ENCODE measurements at places on chromosomes 2 and 18.

- DNase-seq = no peak
Measured at GRCh38 chr2:165144315-165144714, 59.5 kb downstream of the SCN3A start.

GRCh38 chr2:53969285-53969967 lies 1.4 kb downstream of the PSME4 start:
- no peak for DNase-seq

- no peak for DNase-seq
Measured at GRCh38 chr2:135121016-135121657, 69.0 kb downstream of the RAB3GAP1 start.

GRCh38 chr2:20194097-20195015 lies 30.6 kb downstream of the SDC1 start:
- DNase-seq = no peak

- no peak for DNase-seq
Measured at GRCh38 chr18:26803643-26804042, 61.9 kb downstream of the AQP4 start.

DNA sequence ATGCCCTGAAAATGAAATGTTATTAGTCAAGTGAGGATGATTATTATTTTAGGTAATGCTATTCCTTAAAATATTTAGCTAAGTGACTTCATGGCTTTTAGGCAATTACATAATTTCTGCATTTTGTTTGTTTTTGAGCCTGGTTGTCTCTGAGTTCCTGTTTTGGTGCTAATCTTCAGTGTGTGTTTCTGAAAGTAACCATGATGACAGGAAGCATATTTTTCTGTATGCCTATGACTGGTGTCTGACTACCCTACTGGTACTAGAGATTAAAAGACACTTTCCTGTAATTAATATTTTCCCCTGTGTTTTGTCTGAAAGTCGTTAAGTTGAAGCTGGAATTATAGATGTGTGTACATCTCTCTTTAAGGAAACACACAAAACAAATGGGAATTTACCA lies 295.0 kb upstream of the SPRED2 start:
- DNase-seq = no peak

- no peak for DNase-seq
Measured at GRCh38 chr2:121722479-121722878, 14.2 kb downstream of the NIFK start.

DNA sequence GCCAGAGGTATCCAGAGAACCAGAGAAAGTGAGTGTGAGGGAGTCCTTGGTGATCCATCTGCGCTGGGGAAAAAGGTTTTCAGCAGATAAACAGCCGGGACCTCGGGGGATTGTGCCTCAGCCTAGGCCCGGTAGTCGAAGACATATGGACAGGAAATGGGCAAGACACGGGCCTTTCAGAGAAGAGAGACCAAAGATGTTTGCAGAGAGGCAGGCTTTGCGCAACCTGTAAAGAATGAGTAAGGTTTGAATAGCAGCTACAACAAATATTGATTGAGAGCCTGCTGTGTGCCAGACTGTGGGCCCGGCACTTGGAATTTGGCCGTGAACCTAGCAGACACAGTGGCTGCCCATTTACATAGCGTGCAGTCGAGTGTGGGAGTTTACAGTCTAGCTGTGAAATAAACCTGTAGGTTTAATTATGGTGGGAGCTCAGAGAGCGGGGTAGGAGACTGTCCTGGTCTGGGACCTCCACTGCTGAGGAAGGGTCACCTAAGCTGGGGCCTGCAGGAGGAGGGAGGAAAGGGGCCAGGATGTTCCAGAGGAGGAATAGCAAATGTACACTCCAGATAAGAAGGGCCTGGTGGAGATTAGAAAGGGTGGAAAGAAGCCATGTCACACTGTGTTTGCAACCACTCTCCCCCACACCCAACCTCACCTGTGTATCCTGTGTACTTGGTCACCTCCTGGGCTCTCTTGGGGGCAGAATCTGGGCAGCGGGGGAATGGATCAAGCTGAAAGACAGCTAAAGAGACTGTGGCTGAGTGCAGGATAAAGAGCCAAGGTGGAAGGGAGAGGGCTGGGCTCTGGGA lies 3.0 kb downstream of the SH2D6 start:
- no peak for DNase-seq

DNA sequence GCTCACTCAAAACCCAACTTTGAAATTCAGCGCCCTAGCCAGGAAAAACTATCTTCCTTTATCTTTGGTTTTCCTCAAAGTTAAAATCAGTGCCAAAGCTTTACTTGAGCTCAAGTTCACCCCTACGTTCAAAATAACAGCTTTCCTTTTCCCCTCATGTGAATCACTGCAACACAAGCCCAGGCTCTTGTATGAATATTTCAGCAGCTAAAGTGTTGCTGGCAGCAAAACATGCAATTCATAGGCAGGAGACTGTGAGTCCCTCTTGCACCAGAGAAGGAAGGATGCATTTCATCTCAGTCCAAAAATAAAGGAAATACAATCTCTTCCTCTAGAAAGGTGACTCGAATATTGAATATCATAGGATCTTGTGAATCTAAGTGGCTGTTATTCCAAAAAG lies 461.3 kb upstream of the SOX11 start:
- no peak for DNase-seq

DNA sequence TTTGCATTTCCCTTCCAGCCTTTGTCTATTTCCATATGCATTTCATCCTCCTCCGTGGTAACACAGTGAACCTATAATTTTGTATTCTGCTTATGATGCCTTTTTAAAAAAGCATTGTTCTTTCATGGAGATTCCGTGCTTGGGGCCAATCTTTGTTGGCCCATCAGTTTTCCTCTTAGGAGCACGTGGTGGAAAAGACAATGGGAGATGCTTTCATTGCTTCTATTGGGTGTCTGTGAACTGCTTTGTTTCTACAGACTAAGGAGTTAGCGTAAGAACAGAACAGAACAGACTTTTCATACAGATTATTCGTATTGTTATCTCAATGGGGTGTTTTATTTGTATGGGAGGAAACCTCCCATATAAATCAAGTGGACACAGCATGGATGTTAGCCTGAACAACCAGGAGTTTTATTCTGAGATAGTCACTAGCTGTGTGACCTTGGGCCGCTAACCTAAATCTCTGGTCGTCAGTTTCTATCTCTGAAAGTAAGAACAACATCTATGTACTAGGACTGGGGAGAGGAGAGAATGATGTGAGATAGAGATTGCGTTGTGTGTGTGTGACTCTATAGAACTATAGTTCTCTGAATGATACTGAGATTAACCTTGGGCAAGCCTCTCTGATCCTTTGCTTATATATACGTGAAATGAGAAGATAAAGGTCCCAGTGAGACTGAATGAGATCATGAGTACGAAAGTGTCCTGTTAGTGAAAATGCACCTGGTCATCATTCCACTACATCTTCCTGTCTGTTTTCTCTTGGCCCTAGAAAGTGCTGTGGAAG lies 22.9 kb upstream of the YWHAQ start:
- no peak for DNase-seq

- no peak for DNase-seq
Measured at GRCh38 chr2:128786316-128786715, 467.6 kb upstream of the HS6ST1 start.

- DNase-seq = no peak
Measured at GRCh38 chr2:6352247-6352646, 513.5 kb downstream of the CMPK2 start.

DNA sequence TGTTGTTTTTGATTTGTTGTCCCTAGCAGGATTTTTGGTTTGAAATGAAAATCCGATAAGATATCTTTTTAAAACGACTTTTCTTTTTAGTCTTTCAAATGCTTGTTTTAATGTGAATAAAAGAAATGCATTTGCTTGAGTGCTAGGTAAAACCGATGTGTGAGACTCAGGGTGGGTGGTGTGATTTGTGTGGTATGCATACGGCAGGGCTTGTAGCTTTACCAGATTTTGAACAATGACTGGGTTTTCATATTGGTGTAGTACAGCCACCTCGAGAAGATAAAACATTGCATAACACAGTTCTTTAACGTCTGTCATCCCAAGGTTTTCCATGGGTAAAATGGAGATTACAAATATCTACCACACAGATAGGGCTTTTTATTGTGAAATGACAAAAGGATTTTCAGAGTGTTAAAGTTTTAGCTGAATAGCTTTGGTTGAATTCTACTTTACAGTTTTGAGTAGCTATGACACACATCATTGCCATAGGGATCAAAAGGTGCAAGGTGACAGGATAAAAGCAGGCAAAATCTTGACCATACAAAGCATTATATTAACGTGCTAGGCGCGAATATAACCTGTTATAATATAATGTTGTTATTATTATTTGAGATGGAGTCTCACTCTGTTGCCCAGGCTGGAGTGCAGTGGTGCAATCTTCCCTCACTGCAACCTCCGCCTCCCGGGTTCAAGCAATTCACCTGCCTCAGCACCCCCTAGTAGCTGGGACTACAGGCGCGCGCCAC lies 824 bp upstream of the ZNF638 start:
- no peak for DNase-seq

DNA sequence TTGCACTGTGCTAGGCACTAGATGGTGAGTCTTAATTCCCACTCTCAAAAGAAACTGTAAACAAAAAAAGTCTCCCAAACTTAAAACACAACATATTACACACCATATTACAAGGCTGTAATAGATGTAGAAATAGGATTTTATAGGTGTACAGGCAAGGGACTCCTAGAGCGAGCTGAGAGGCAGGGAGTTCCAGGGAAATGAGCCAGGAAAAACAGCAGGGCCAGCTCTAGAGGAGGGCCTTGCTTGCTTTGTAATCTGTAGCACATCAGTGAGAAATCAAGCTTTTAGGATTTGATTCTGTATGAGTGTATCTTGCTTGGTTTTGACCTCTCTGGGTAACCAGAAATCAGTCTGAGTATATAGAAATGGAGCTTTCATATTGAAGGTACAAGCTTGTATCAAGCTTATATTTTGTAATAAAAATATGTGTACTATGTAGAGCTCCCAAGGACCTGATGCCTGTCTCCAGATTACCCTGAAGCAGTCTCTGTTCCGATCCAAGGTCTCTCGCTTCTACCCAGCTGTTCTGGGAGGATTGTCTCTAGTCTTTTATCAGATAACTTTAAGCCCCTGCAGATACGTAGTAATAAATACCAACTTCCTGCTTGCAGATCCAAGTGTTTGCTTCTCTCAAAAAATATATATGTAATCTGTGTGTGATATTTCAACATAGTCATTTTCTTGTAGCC lies 73.0 kb downstream of the MYO1B start:
- peak; percentile 47 for DNase-seq

DNA sequence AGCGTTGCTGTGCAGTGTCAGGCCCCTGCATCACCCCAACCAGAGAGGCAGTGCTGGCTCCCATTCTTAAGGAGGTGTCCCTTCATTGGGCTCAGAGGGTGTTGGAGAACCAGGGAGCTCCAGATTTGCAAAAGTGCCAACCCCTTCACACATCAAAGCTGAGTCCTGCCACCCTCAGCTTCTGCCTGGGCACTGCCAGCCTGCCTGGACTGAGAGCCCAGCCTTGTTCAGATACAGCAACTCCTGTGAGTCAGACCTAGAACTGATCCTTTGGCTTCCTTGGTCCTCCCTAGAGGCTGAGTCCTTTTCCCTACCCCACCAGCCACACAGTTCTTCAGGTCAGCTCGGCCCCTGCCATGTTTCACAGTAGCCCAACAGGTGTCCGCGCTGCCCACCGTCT lies 424.9 kb upstream of the MYT1L start:
- no peak for DNase-seq

- DNase-seq = no peak
Measured at GRCh38 chr2:235223011-235223410, 270.8 kb upstream of the AGAP1 start.

DNA sequence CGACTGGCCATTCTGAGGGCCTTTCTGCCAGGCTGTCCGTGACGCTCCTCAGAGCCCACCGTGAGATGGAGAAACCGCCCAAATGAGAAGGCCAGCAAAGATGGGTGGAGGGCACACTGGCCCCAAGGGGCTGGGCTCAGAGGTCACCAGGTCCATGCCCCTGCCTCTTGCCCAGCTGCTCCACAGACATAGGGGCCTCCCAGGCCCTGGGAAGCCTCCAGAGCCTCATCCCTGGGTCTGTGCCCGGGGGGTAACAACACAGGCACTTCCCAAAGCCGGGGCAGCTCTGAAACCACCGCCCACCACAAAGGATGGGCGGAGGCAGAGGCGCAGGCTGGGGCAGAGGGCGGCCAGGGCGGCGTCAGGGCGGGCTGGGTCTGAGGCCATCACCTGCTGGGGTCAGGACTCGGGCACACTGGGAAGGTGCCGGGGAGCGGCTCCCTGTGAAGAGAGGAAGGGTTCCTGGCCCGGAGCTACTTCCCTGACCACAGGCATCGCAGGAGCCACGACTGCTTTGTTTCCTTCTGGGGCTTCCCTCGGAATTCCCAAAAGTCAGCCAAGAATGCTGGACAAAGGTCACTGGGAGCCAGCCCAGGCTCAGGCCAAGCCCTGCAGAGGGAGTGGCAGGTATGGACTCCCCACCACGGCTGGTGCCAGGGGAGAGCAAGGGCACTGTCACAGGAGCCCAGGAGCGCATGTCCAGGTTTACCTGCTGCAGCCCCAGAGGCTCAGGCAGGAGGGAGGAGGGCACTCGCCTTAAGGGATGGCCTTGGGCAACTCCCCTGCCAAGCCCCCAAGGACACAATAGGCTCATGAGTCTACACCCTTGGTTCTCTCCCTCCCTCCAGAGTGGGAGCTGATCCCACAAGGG lies 9.4 kb downstream of the CYP26B1 start:
- no peak for DNase-seq

- no peak for DNase-seq
Measured at GRCh38 chr2:29009270-29009669, 28.2 kb downstream of the TOGARAM2 start.

DNA sequence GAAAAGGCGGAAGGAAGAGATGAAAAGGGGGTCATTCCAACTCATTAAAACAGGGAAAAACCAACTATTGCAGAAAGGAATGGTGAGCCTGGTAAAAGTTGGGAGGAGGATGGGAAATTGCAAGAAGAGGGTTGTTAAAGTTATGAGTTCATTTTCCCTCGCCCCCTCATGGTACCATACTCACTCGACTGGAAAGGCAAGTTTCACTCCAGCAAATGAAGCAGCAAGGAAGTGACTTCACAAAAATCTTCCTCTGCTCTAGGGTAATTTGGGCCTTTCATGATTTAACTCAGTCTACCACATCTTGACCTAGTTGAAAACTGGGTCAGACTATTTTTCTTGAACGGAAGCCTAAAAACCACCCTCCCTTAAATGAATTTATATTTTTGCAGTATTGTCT lies 22.8 kb upstream of the DAW1 start:
- DNase-seq = no peak

- no peak for DNase-seq
Measured at GRCh38 chr18:42578792-42579191, 536.7 kb downstream of the RIT2 start.

DNA sequence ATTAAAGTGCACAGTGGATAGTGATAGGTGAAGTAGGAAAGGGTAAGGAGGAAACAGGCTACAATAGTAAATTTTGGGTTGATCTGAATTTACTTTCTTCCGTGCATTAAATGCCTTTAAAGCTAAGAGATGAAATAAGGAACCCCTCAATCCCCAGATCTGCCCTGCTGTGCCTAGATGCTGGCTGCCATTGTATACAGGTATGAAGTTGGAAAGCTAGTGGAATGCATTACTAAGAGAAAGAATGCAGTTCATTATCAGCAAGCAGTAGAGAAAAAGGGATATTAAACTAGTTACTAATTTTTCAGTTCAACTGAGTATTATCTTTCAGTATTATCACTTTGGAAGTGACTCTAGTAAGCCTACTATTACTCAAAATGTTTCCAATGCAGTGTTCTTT lies 93.3 kb downstream of the WDPCP start:
- DNase-seq = no peak
